ENCODE measurements at places on chromosomes 2 and 18.

DNA sequence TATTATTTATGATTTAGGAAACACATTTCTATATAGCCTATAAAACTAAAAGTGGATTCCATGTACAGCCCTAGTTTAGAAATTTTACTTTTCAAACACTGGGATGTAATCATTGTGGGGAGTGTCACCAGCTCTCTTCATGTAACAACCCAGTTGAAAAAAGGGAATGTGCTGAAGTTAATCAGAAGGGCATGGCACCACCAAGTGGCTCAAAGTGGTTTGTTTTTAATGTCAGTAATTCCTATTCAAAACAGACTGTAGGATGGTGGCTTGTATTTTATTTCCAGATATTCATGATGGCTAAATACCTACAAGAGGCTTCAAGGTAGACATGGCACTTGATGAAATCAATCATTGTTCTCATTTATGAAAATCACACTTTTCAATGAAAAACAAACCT lies 58.1 kb upstream of the TMEM182 start:
- no peak for DNase-seq

GRCh38 chr2:1993711-1994682 lies 249.7 kb upstream of the PXDN start:
- peak; percentile 85 for DNase-seq

DNA sequence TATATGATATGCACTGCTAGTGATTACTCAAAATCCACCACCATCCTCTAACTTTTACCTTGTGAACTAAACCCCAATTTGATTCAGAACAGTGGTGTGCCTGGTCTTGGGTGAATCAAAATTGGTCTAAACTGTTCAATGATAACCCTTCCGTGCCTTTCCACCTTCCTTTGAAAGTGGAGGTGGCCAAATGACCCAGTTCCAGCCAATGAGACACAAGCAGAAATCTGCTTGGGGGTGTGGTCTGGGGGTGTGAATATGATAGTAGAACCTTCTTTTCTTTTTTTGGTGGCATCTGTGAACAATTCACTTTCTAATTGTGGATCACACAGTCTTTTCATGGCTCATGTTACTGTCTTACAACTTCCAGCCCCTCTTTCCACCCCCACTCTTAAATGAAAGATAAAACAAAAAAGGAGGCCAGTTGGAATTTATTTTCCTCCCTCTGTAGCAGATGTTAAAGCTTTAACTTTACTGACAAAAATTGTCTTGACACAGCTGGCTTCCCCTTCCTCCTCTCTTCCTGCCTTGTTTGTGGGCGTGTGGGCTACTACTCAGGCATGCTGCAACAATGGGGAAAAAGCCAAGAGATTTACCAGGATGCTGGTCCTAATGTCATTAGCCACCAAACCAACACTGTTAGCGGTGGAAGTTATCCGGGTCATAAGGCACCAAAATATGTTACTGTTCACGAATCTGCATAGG lies 58.8 kb upstream of the ANKRD44 start:
- no peak for DNase-seq

- DNase-seq, result no peak
These were observed 73.4 kb downstream of the VWC2L start for GRCh38 chr2:214484239-214484638.

- DNase-seq, result peak; percentile 81
These were observed 96.2 kb downstream of the COPS8 start for GRCh38 chr2:237181844-237182243.

GRCh38 chr2:191678437-191679100 lies 633 bp downstream of the NABP1 start:
- DNase-seq, result no peak

DNA sequence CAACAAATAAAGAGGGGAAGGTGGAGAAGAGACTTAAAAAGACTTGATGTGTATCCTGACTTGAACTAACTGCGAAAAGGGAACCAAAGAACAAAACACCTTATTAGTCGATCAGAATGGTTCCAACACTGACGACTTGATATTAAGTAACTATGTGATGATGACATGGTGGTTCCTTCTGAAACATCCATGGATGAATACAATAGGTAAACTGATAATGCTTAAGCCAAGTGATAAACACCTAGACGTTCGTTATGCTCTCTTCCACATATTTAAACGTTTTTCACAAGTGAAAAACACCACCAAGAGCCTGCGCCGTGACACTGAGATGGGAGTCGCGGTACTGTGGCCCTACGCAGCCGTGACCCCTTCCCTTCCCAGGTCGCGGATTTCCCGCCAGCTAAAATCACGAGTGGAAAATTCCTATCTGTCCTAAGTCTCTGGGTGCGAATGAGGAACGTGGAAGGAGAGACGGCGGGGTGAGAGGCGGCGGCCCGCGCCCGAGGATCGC lies 797 bp downstream of the TTC32 start:
- DNase-seq, result no peak

DNA sequence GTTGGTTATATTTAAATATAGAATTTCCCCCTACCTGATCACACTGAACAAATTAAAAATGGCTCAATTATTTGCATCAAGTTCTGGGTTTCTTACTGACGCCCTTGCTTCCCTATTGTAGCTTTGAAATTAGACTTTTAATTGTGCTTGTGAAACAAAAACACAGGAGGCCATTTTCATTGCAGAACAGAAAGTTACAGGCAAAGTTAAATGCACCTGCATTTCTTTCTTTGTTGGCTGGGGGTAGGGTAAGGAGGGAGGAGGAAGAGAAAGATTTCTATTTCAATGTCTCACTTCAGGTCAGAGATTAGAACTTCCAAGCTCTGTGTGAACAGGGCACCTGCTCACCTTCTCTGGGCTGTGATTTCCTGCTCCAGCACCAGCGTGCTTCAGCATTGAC lies 199.6 kb downstream of the BCL11A start:
- DNase-seq, result no peak

GRCh38 chr2:51350100-51350499 lies 318.2 kb upstream of the NRXN1 start:
- DNase-seq, result no peak

Measured in smooth muscle cell of the brain vasculature (primary cell).